ENCODE measurements at places on chromosomes 4 and X.

DNA sequence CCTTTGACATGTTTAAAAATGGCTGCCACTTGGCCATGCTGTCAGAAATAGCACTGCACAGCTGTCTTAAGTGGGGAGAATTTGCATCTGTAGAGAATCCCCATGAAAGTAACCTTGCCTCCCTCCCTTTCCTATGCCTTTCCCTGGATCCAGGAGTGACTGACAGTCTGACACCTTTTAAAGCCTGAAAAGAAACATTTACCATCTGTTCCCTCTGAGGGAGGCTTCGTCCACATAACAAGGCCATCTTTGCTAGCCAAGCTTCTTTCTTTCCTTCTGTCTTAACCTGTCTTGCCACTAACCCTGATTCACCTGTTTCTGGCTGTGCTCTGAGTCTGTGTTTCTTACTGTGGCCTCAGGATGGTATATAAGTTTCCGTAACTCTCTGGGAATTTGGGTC is 21.3 kb upstream of the AADAT start:
- DNase-seq: no peak

GRCh38 chrX:22186165-22186564 is 86.5 kb upstream of the CBLL2 start:
- DNase-seq: no peak

DNA sequence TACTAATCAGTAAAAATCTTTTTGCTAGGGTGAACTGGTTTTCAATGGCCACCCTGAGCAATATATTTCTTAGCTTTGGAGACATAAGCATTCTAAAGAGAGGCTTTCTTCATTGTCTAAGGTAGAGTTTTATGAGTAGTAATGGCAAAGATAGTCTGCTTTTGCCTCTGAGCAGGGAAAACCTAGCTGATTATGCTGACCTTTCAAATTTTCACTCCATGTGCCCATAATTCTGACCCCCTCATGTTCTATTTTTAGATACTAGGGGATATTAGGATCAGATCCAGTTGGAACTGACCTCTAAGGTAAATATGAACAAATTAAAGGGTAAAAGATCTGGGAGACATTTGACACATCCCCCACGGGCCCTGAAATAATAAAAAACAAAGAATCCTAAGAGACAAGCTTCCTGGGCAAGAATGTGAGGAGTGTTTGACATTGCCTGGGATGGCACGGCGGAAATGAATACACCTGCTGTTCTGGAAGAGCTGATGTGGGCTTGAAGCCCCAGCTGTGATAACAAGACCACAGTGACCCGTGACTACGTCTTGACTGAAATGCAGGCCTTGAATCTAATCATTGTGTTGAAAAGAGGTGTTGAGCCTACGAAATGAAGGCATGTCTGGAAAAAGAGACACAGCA is 392.1 kb upstream of the FRG1 start:
- DNase-seq: no peak

DNA sequence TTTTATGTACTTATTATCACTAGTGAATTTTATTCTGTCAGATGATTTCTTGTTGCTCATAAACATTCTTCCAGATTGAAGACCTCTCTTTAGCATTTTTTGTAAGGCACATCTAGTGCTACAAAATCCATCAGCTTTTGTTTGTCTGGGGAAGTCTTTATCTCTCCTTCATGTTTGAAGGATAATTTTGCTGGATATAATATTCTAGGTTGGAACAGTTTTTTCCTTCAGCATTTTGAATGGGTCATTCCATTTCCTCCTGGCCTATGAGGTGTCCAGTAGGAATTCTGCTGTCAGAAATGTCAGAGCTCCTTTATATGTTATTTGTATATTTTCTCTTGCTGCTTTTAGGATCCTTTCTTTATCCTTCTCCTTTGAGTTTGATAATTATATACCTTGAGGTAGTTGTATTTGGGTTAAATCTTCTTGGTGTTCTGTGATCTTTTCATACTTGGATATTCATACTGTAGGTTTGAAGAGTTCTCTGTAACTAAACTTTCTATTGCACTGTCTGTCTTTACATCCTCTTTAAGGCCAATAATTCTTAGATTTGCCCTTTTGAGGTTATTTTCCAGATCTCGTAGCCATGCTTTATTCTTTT is 58.3 kb downstream of the PTPN13 start:
- DNase-seq: no peak

DNA sequence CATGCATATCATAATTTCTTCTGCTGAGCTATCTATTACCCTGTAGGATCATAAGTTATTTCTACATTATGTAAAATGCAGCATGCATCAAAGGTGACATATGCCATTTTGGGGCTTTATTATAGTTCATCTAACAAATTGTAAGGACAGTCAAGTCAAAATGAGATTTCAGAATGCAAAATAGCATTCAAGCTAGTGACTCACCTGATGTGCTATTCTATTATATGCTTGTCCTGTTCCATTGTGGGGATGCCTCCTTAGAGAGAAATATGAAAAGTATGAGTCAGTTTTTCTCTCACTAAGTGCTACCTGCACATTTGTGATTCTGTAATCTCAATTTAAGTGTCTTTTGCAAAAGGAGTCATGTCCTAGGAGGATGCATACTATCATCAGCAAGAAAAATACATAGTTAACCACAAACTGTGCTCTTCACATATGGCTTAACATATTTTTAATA is 647.0 kb upstream of the PCDH10 start:
- no peak for DNase-seq

- DNase-seq: peak; percentile 89
These were observed 3.2 kb upstream of the TLR10 start for GRCh38 chr4:38785901-38786402.

DNA sequence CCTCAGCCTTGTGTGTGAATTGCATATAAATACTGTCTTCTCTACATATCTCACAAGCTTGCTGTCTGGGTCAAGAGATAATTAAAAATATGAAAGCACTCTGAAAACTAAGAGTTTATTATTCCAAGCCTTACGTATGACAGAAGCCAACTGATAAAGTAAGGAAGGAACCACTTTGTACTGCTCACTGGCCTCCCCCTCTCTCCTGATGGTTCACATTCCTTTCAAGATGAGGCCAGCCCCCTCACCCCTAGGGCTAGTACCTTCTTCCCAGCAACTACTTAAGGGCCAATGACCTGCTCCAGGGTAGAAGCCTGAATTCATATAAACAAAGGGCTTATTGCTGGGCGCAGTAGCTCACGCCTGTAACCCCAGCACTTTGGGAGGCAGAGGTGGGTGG is 5.4 kb upstream of the SOWAHD start:
- DNase-seq: no peak

- no peak for DNase-seq
These were observed 56.0 kb downstream of the ZFYVE28 start for GRCh38 chr4:2362266-2363055.

GRCh38 chr4:10554121-10554520 is 96.9 kb upstream of the ZNF518B start:
- no peak for DNase-seq

DNA sequence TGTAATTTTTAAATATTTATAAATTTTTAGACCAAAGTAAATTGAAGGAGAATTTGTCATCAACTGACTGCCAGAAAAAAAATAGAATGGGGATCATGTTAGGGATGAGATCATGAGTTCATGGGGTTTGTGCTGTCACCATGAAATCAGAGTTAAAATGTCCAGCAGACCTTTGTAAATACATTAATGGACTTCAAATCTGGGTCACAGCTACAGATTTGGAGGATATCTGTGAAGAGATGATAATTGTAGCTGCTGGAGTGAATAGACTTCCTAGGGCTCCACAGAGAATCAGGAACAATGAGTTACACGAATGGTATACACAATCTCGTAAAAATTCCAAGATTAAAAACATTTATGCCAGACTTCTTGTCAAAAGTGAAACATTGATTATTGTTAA is 6.6 kb downstream of the FSTL5 start:
- DNase-seq: no peak

DNA sequence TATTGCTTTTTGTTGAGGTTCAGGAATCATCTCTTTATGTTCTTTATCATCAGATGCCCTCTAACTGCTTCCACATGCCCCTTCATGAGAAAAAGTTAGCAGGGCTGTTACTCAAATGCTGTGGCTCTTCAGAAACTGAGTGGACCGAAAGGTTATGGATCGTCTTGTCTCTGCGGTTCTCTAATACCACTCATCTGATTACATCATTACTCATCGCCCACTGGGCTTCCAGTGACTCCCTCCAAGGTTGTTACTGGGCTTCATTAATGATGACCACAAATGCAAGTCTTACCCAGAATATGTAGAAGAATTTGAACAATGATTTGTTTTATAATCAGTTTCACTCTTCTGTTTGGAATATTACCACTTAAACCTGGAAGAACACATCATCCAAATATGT is 67.7 kb downstream of the RWDD4 start:
- no peak for DNase-seq

DNA sequence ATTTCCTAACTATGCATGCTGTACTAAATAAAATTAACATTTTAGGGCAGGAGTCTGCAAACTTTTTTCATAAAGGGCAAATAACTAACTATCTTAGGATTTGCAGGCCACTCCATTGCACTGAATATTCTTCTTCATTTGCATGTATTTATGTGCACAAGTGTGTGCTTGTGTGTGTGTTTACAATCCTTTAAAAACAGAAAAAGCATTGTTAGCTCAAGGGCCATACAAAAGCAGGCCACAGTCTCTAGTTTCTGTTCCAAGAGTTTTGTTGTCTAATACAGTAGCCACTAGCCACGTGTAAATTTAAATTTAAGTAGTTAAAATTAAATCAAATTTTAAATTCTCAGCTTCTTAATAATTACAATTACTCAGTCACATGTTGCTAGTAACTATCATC is 621.8 kb downstream of the TMA16 start:
- no peak for DNase-seq

DNA sequence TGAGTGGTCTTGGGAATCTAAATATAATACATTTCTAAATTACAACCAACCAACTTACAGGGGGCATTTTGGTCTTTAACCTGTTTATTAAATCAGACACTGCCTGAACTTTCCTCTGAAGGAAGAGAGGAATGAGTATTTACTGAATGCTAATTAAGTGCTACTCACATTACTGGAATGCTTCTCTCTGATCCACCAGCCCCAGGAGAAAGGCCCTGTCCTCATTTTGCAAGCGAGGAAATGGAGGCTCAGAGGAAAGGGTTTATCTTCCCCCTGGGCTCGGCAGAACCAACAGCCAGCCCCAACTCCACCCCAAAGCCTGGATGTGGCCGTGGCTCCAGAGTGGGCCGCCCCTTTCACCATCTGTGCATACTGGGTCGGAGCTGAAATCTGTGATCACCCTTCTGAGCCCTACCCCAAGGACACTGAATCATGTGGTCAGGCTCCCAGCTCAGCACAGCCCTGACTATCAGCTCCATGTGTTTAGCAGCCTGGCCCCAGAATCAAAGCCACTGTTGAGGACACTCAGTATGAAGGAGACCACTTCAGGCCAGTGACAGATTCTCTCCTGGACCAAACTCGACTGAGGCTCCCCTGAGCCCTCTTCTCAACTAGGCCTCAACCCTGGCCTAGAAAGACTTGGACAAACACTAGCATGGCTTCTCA is 56.7 kb upstream of the ENPP6 start:
- DNase-seq: no peak

DNA sequence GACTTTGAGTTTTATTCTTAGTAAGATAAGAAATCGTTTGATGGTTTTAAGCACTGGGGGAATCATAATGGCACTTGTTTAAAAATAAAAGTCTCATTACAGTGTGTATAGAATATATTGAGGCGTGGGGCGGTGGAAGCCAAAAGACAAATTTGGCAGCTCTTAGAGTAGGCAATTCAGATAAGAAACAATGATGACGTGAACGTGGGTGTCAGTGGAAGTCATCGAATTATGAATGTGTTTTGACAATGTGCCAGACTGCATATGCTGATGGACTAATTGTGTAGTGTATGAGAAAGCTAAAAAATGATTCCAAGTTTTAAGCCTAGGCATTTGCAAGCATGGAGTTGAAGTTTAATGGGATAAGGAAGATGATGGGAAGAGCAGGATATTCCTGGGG is 35.8 kb downstream of the SPANXD start:
- DNase-seq: no peak

DNA sequence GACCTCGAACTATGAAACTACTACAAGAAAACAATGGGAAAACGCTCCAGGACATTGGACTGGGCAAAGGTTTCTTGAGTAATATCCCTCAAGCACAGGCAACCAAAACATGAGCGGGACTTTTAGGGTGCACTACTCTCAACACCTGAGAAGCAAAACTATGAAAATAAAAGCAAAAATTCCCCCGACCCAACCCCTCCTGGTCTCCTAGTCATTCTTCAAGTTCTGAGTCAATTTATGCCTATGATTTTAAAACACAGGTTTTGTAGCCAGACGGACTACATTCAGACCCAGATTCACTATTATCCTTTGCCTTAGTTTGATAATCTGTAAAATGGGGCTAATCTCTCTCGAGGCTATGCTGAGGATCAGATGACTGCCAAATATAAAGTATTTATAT is 97.0 kb downstream of the SOWAHB start:
- peak; percentile 76 for DNase-seq

DNA sequence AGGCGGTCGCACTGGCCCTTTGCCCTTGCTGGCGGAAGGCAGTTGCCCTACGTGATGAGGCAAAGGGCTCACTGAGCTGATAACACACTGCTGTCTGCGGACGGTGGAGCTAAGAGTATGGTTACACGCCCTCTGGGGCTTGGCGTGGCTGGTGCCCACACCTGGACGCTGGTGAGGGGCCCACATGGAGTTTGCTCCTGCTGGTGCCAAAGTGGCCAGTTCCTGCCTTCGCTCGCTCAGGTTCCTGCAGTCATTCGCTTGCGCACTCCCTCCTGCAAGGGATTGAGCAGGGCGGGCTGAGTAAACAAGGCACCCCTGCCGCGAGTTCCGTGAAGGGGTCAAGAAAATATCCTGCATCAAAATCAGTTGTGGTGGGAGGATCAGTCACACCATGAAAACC is 18.4 kb downstream of the SPARCL1 start:
- DNase-seq: no peak

DNA sequence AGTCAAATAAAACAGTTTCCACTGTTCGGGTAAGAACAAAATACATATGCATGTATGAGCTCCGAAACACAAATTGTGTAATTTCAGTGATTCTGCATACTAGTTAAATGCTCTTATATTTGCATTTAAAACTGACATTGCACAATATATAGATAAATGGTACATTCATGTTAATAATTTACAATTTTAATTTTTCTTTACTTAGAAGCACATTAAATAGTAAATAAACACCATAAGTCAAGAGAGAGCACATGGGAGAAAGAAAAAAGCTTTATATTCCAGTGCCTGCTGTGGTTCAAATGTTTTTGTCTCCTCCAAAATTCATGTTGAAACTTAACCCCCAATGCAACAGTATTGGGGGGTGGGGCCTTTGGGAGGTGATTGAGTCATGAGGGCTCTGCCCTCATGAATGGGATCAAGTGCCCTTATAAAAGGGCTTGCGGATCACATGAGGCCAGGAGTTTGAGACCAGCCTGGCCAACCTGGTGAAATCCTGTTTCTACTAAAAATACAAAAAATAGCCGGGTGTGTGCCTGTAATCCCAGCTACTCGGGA is 322.9 kb downstream of the BCOR start:
- no peak for DNase-seq

- no peak for DNase-seq
These were observed 615.4 kb upstream of the ZFP42 start for GRCh38 chr4:187380181-187380581.

- DNase-seq: no peak
These were observed 357.8 kb downstream of the TLL1 start for GRCh38 chr4:166230841-166231240.
